Uterus (tissue), 4 donors: ENCODE measurements at places on chromosomes 4 and X. TPM values are rescaled to one million over a fixed set of nuclear protein-coding genes. Genes with fewer than 3 reads are reported as not detected.

The CFAP99 gene
- total RNA-seq, result not detected

The GPC4 gene
- total RNA-seq, result 9.3 TPM

The CCDC160 gene
- total RNA-seq, result not detected

The STK26 gene
- total RNA-seq, result 137 TPM

The CTSO gene
- total RNA-seq, result 28.5 TPM

The TMEM154 gene
- total RNA-seq, result 4.5 TPM

The SPP1 gene
- not detected for total RNA-seq
